ENCODE measurements at places on chromosomes 6 and 20. TPM values are rescaled to one million over a fixed set of nuclear protein-coding genes. Genes with fewer than 3 reads are reported as not detected.

The HAO1 gene
- total RNA-seq = not detected

The ZNF334 gene
- total RNA-seq = 13.5 TPM

The HIVEP1 gene
- 29.1 TPM for total RNA-seq

The HSPA12B gene
- 25.5 TPM for total RNA-seq

The ESR1 gene
- 3.5 TPM for total RNA-seq

The SLC22A1 gene
- 1.3 TPM for total RNA-seq

The CD93 gene
- total RNA-seq = 70.4 TPM

The GABRR2 gene
- total RNA-seq = 3.9 TPM

The LY6G6F gene
- not detected for total RNA-seq

The RAD21L1 gene
- not detected for total RNA-seq

Data from metanephros (tissue), 2 donors.